ENCODE measurements at places on chromosomes 2 and 18.

GRCh38 chr2:86284987-86285386, 52.4 kb downstream of the REEP1 start:
- DNase-seq, result no peak

DNA sequence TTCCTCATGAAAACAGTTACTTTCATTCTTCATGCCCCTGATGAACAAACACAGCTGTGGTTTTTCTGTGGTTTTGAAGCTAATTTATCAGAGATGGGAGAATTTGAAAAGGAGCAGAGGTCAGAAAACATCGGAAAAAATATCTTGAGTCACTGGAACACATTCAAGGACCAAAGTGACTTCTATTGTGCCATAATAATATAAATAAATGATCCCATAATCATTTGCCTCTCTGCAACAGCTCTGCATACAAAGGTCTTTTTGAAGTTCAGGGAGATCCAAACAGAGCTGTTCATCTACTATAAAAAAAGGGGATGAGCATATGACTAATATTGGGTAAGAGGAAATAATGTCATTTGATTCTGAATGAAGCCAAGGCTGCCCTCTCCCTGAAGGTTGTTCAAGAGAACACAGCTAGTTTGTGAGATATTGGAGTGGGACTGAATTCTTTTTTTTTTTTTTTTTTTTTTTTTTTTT, 201.3 kb upstream of the GALNT5 start:
- DNase-seq, result no peak

- no peak for DNase-seq
These were observed 212.2 kb downstream of the FHOD3 start for GRCh38 chr18:36509646-36510197.

DNA sequence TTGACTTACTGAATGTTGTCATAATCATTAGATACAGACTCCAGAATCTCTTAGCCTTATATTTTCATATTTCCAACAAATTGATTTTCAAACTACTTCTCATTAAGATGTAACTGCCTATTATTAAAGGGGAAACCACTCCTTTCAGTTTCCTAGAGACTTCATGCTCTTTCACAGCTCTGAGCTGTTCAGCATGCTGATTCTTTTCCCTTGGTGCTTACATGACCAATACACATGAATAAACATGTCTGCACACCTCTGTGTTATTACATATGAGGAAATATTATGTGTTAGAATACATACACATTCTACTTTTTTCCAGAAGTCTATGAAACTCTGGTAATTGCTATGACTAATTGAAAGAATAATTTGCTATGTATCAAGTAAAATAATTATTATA, 200.0 kb downstream of the LRP1B start:
- DNase-seq, result no peak

DNA sequence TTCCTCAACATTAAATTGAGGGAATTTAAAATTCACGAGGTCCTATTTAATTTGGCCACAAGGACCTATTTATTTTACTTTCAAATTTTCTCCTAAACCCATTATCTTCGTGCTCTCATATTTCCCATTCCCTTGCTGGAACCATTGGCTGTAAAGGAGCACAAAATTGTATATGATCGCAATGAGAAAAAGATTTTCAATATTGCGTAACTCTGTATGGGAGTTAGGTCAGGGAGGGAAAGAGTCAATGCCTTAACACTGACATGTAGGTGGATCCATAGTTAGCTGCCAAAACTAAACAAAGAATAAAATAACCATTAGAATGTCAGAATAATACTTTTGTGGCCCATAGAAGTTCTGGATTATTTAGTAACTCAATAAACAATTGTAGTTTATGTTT, 40.6 kb upstream of the ZC3H15 start:
- no peak for DNase-seq

DNA sequence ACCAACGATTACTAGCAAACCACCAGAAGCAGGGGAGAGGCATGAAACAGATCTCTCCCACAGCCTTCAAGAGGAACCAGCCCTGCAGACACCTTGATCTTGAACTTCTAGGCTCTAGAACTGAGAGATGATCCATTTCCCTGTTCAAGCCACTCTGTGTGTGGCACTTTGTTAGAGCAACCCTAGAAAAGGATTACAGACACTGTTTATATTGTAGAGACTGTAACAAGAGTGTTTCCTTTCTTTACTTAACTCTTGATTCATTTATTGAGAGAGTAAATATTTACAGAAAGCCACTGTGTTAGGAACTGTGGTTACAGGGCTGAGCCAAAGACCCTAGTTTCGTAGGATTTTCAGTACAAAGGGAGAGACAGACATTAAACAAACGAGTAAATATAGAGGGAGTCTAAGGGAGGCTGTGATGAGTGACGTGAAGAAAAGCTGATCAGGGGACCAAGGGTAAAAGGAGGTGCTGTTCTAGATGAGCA, 10.9 kb downstream of the CCDC68 start:
- no peak for DNase-seq

DNA sequence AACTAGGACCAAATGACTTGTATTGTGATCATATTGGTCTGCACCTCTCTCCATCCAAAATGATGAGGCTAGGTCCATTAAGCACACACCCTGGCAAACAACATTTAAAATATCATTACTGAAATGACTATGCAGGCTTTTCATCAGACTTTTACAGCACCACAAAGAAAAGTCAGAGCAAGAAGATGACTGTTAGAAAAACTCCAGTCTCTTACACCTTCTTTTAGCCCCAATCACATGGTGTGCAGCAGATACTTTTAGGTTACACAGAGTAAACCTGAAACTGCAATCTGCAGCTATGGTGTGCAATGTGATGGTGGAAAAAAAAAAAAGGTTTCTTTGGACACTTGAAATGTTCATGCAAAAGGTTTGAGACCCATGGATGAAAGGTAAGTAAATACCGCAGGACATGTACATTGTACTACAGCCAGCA, 5.4 kb upstream of the POLI start:
- no peak for DNase-seq

- DNase-seq, result no peak
These were observed 352.0 kb downstream of the IRS1 start for GRCh38 chr2:226447338-226448300.

- DNase-seq, result no peak
These were observed 19.3 kb upstream of the HDAC4 start for GRCh38 chr2:239420082-239420481.

GRCh38 chr2:45874344-45874743, 222.9 kb downstream of the PRKCE start:
- DNase-seq, result no peak

GRCh38 chr18:23069481-23069880, 65.8 kb upstream of the CABLES1 start:
- DNase-seq, result no peak

DNA sequence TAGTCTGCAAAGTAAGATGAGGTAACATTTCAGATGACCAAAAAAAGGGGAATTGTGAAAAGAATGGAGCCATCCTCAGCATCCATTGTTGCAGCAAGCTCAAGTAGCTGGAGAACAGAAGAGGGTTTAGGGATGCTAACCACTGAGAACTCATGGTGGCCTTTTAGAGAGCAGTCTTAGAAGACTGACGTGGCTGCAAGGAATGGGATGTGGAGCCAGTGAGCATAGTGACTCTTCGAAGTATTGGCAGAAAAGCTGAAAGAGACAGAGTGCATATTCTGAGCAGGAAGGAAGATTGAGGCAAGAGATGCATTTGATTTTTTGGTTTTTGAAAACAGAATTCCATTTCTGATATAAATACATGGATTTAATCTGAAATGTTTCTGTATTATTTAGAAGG, 151.2 kb downstream of the UBE2E3 start:
- no peak for DNase-seq

GRCh38 chr18:62030091-62030985, 137.5 kb upstream of the RNF152 start:
- DNase-seq, result no peak

- no peak for DNase-seq
These were observed 122.1 kb downstream of the EML6 start for GRCh38 chr2:54845514-54845913.

- DNase-seq, result no peak
These were observed 37.9 kb upstream of the ID2 start for GRCh38 chr2:8643996-8644356.

Data from activated T-helper 1 cell treated with anti-CD3 and anti-CD28 coated beads, Interleukin-2, amount 50 U/mL, for 16 hours (primary cell).